Stimulated activated CD8-positive, alpha-beta memory T cell treated with anti-CD3 and anti-CD28 coated beads, Interleukin-2, amount 100 ng/mL, for 1 hour (primary cell): ENCODE measurements at places on chromosomes 4 and X.

DNA sequence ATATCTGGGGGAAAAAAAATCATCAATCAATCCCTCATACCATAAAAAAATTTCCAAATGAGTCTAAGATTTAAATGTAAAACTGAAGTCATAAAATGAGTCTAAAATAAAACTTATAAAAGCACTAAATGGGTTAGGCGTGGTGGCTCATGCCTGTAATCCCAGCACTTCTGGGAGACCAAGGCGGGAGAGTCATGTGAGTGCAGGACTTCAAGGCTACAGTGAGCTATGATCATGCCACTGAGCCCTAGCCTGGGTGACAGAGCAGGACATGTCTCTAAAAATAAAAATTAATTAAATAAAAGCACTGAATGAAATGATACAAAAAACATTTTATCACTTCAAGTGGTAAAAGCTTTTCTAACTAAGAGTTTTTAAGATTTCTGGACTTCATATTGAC lies 83.3 kb downstream of the LRBA start:
- no peak for DNase-seq

DNA sequence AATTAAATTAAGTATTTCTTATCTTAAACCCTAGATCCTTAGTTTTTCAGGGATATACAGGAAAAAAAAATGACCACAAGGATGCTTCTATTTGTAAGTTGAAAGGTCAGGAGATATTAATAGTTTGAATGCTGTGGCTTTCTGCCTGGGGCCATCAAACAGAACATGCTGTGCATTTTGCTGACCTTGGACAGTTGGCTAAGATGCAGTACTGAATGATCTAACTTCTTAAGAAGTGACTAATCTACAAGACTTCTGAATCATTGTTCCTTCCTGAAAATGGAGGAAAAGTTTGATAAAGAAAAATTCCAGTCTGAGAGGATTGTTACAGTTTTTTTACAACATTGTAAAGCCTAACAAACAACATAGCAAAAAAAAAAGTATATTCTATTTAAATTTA lies 237.8 kb upstream of the JADE1 start:
- no peak for DNase-seq

GRCh38 chr4:123259676-123260646 lies 136.6 kb upstream of the SPRY1 start:
- no peak for DNase-seq

DNA sequence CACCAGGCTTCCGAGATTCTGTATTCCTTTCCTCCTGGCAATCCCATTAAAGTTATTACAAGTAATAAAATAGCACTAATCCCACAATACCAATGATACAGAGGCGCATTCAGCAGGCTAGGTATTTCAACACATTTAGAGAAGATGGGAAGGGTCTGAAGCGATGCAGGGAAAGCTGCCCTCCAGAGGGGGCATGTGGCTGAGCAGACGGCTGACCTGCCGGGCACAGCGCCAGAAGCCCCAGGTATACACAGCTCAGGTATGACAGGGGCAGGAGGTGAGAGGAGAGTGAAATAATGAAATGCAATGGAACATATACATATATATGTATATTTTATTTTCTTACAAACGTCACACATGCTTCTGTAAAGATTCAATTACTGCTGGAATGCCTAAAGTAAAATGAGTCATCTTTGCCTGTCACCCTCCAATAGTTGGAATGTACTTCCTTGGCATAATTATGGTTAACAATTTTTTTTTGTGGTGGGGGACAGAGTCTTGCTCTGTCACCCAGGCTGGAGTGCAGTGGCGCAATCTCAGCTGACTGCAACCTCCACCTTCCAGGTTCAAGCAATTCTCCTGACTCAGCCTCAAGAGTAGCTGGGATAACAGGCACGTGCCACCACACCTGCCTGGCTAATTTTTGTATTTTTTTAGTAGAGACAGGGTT lies 21.3 kb upstream of the CDKN2AIP start:
- DNase-seq = no peak

GRCh38 chrX:148422526-148422925 lies 77.9 kb upstream of the AFF2 start:
- no peak for DNase-seq

DNA sequence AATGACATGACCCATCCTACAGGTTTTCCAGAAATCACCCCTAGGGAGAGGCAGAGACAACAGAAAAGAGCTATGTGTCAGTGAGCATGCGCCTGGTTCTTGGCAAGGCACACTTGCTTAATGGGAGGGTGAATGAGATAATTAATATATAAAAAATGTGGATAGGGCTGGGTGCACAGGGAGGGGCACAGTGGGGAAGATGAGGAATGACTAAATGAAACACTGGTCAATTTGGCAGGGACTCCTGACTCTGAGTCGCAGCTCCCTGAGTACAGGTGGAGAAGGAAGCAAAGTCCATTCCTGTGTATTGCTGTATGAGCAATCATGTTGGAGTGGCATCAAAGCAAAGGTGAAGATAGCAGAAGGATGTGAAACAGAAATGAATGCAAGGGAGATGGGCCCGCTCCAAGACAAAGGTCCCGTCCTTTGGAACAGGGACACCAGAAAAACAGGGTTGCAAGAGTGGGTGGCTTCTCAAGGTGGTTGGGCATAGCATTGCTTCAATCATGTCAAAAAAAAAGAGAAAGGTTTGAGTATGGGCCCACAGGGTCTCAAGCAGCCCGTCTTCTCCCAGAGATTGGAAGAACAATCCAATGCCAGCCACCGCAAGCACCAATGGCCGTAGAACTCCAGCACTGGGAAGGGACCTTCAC lies 278.4 kb upstream of the AGTR2 start:
- DNase-seq = no peak

DNA sequence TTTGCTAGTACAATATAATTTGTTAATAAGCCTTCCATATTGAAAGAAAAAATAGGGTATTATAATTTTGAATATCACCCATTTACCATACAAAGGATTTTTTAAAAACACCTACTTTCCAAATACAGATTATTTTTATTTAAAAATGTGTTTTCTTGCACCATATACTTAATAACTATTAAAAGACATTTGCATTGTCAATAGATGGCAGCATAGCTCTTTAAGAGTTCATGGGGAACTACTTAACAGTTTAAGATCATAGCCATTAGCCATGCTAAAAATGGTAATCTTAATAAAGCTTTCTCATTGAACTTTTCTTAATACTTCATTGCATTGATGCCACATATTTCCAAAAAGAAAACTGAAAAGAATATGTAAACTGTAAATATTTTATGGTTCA lies 1995.9 kb downstream of the C4orf33 start:
- no peak for DNase-seq

DNA sequence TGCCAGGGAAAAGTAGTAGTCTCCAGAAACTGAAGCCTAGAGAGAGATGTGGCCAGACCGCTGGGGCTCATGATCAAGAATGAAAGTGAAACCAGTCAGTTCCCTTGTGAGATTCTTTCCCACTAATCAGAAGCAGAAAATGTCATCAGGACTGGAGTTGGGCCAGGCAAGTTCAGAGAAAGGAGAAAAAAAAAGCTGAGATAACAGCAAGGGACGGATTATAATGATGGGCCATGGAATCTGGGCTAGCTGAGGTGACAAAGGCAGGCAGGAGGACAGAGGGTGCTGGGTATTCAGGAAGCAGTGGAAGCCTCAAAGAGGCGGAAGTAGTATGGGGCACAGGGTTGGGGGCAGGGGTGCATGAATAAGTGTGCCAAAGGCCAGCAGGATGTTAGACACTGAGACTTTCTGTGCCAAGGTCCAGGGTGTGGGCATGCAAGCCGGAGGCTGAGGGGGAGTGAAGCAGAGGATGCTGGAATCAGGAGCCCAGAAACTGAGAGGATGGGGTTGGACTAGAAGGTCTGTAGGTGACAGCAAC lies 2.5 kb downstream of the CXorf38 start:
- DNase-seq = no peak

DNA sequence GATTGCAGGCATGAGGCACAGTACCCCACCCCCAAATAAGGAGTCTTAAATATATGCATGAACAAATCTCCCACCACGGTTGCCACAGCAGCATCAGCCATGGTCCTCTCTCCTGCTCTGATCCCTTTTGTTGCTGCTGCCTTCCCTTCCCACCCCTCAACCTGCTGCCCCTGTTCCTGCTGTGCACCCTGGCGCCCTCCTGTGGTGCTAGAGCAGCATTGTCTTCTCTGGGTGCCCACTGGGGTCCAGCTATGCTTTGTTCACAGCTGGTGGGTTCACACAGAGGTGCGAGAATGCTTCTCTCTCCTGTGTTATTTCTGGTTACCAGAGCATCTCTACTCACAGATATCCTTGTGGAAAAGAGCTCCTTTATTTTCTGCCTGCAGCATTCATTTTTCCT lies 116.2 kb downstream of the GATB start:
- no peak for DNase-seq

GRCh38 chrX:101658661-101659491 lies 774 bp downstream of the ARMCX2 start:
- peak; percentile 28 for DNase-seq

GRCh38 chrX:78712336-78712735 lies 35.2 kb upstream of the LPAR4 start:
- DNase-seq = no peak

- no peak for DNase-seq
Observed at GRCh38 chr4:121827853-121828252, 4.2 kb upstream of the CCNA2 start.

DNA sequence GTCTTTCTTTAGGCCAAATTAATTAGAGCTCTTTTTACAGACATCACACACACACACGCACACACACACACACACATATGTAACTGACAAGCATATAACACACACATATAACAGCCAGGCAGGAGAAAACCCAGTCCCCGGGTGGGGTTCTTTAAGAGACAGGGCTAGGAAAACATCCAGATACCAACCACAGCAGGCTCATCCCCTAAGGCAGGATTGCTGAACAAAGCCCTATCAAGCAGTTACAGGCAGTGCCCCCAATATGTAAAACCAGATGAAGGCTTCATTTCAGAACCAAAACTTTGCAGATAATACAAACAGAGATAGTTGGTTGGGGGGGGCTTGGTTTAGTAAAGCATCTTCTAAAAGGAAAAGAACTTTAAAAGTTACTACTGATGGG lies 18.0 kb upstream of the FAM47E start:
- DNase-seq = no peak

GRCh38 chrX:44382871-44383270 lies 39.4 kb upstream of the EFHC2 start:
- DNase-seq = no peak

- DNase-seq = no peak
Observed at GRCh38 chrX:45007598-45007997, 134.6 kb downstream of the KDM6A start.

GRCh38 chr4:99685234-99685633 lies 27.6 kb upstream of the C4orf54 start:
- DNase-seq = no peak

- DNase-seq = no peak
Observed at GRCh38 chr4:100082852-100083251, 107.4 kb downstream of the DDIT4L start.

- no peak for DNase-seq
Observed at GRCh38 chrX:78753571-78753970, 6.1 kb downstream of the LPAR4 start.

- DNase-seq = no peak
Observed at GRCh38 chrX:11329021-11329420, 35.8 kb downstream of the AMELX start.

GRCh38 chr4:24853142-24853541 lies 57.8 kb downstream of the SOD3 start:
- no peak for DNase-seq

- DNase-seq = no peak
Observed at GRCh38 chrX:30830326-30830943, 58.6 kb downstream of the TAB3 start.

- no peak for DNase-seq
Observed at GRCh38 chr4:77093401-77093800, 17.6 kb upstream of the CCNI start.

GRCh38 chr4:118280501-118281218 lies 72.1 kb downstream of the PRSS12 start:
- DNase-seq = no peak

- DNase-seq = no peak
Observed at GRCh38 chr4:15696866-15697265, 6.0 kb upstream of the BST1 start.
